ENCODE measurements at places on chromosomes 7 and 10.
A peak's percentile ranks its signal among the peaks of the same experiment; 100 is the strongest.

- DNase-seq, result no peak
Measured at GRCh38 chr10:16606421-16606820, 84.7 kb upstream of the C1QL3 start.

DNA sequence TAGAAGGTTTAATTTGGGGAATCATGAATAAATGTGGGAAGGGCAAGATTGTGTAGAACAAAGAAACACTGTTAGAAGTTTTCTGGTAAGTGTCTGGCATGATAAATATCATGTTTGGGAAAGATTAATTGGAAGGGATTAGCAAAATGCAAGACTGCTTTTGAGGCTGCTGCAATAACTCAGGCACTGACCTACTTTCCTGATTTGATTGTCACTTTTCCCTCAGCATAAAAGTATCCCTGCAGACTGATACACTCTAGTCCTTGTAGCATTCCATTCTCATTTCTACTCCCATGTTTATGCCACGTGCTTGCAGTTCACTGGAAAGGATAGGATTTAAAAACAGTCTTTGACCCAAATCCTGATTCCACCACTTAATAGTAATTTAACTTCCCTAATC is 303.3 kb upstream of the SEMA3A start:
- DNase-seq, result no peak

DNA sequence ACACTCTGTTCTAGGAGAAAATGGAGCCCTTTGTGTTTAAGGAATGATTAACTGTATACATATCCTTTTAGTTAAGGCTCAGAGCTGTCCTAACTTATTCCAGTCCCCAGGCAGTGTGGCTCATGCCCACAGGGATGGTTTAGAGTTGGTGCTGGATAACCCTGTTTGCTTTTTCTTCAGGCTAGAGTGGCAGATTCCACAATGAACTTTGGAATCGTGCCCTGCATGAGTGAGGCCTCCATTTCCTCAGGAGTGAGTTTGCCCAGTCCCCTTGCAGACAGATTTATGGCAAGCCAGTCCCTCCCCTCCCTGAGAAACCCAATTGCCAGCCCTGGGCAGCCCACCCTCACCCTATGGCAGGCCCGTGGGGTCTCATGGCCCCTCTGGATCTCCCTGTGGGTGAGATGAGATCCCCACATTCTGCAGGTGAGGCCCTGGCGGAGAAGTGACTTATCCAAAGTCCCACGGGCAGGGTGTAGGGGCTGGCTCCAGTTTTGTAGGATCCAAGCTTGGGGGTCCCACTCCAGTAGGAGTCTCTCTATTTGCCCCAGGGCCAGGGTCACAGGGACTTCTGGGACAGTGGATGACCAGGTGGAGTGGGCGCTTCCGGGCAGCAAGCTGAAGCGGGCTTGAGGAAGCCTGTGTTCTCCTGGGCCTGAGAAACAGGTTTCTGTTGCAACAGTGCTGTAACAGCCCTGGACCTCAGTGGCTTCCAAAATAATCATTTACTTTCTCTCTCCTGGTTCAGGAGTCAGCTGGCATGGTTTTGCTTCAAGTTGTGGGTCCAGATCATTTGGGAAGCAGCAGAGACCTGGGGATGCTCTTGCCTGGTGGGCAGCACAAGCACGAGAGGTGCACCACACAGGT is 9.0 kb upstream of the COMTD1 start:
- DNase-seq, result no peak

DNA sequence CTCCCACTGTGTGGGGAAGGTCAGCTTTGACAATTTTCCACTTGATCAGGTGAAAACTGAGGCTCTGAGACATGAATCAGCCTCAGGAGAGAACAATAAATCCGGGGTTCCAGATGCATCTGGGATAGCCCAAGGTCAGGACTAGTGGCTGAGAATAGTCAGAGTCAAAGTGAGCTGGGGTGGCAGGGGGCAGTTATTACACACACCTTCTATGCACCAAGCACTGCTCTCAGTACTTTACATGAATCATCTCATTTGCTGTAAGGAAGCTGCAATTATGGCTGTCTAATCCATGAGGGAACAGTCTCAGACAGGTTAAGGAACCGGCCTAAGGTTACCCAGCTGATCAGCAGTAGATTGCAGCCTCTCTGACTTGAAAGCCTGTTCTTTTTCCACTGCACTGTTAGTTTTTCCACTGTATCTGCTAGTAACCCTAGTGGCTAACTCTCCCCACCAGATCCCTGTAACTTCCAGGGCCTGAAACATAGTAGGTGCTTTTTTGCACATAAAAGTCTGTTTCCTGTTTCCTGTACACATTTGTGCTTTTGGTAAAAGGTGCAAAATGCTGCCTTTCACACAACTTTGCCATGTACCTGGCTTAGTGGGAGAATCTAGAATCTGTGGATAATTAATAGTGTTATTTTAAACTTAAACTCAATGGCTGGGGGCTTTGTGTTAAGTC is 125.9 kb downstream of the EMX2 start:
- no peak for DNase-seq

GRCh38 chr10:25130906-25131305 is 43.9 kb upstream of the GPR158 start:
- no peak for DNase-seq

GRCh38 chr7:10239695-10240345 is 733.9 kb upstream of the PHF14 start:
- no peak for DNase-seq

DNA sequence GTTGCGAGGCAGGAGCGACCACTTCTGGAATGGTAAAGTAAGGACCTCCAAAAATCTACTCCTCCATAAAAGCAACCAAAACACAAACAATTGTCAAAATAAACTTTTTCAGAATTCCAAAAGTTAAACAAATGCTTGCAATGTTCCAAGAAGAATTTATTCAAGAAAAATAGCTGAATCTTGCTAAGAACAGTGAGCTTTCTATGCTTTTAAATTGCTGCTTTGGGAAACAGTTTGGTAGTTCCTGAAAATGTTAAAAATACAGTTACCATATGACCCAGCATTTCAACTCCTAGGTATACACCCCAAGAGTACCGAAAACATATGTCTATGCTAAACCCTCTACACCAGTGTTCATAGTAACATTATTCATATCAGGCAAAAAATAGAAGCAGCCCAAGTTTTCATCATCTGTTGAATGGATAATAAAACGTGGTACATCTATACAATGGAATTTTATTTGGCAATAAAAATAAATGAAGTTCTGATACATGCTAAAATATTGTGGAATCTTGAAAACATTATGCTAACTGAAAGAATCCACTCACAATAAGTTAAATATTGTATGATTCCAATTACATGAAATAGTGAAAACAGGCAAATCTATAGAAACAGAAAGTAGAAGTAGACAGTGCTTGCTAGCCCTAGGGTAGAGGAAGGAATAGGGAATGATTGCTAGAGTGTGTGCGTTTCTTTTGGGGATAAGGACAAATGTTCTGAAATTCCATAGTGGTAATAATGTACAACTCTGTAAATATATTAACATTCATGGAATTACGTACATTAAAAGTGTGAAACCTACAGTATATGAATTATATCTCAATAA is 57.0 kb downstream of the LRRN3 start:
- no peak for DNase-seq

DNA sequence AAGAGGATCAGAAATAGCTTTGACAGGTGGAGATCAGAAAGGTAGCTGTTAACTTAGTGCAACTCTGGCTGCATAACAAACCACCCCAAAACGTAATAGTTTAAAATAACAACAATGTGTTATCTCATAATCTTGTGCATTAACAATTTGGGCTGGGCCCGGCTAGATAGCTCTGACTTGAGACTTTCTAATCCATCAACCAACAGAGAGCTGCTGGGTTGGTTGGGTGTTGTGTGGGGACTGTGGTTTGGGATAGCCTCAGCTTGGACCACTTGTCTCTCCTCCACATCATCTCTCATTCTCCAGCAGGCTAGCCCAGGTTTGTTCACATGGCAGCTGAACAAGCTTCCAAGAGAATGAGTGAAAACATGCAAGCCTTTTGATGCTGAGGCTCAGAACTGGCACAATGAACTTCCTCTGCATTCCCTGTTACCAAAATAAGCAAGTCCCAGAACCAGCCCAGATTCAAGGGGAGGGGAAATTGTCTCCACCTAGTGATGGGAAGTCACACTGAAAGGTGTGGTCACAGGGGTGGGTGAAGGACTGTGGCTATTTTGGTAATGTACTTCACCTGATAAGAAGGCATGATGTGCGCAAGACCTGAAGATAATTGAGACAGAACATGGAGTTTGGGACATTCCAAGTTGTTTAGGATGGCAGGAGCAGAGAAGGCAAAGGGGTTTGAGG is 20.4 kb upstream of the ASAH2 start:
- DNase-seq, result no peak

DNA sequence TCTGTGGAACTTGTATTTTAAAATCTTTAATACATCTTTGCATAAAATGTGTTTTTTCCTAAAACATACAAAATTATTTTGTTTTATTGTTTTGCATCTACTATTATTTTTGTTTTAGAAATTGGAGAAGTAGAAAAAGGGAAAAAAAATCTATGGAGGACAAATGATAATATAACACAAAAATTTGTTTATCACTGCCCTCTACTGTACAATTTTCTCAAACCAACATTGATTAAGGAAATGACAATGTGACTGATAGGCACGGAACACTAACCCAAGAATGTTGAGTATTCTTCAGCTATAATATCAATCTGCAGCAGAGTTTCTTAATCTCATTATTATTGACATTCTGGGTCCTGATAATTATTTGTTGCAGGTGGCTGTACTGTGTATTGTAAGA is 9.5 kb upstream of the ING3 start:
- no peak for DNase-seq

DNA sequence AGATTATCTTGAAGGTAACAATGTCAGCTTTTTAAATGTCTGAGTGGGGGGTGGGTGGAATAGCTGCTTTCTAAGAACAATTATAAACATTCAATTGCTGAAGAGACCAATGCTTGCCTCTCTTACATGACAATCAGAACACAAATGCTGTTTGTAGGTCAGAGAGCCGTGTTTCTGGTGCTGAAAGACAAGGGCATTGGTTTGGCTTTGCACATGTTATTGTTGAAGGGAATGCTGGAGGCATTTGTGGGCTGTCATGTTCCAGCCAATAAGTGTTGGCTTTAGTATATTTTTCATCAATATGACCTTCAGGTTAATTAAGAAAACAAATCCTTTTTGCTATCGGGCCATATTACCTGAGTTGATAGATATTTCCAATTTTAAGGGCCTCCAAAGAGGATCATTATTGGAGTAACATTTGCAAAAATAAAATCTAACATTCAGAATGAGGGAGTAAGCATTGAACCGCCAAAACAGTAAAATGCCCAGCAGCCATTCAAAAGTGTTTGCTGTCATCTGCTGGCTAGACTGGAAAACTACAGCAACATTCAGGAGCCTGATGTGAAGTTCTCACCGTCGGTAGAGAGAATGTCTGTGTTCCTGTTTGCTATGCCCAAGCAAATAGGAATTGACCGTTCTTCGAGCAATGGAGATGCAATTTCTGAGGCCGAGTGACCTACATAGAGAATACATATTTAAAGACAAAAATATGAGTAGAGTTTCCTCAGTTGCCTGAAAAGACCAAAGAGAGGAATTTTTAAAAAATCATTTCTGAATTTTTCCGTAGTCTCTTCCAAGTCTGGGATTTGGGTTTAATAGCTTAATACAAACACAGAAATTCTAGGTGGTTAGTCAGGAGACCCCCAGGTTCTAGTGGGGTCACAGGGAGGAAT is 118.9 kb downstream of the APBB1IP start:
- DNase-seq, result peak; percentile 8

GRCh38 chr7:139588632-139589031 is 65.1 kb downstream of the CLEC2L start:
- DNase-seq, result no peak

DNA sequence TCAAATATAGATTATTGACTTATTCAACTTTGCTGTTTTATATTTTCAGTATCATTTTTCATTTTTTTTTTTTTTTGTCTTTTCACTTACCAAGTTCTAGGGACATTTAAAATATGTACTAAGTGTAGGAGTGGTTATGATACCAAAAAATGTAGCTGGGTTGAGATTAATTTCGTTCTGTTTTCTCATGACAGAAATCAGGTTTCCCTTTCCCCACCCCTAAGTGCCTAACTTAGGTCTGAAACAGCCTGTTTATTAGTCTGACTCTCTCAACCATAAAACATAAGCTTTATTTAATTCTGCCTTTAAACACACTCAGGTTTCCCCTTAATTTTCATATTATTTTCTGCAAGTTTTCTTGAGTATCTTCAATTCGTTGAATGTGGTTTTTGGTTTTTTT is 22.1 kb downstream of the TMEM106B start:
- no peak for DNase-seq

DNA sequence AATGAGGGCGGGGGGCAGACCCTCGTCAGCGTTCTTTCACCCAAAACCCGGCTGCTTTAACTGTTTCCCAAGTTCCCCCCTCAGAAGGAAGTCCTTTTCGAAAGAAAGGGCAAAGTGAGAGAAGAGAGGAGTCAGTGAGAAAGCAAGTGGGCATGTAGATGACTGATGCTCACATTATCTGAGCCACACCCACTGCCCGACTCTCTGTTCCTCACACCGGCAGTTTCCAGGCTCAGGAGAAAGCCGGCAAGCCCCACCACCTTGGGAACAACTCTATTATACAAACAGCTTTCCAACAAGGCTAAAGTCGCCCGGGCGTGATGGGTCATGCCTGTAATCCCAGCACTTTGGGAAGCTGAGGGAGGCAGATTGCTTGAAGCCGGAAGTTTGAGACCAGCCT is 23.1 kb downstream of the RCC1L start:
- no peak for DNase-seq

DNA sequence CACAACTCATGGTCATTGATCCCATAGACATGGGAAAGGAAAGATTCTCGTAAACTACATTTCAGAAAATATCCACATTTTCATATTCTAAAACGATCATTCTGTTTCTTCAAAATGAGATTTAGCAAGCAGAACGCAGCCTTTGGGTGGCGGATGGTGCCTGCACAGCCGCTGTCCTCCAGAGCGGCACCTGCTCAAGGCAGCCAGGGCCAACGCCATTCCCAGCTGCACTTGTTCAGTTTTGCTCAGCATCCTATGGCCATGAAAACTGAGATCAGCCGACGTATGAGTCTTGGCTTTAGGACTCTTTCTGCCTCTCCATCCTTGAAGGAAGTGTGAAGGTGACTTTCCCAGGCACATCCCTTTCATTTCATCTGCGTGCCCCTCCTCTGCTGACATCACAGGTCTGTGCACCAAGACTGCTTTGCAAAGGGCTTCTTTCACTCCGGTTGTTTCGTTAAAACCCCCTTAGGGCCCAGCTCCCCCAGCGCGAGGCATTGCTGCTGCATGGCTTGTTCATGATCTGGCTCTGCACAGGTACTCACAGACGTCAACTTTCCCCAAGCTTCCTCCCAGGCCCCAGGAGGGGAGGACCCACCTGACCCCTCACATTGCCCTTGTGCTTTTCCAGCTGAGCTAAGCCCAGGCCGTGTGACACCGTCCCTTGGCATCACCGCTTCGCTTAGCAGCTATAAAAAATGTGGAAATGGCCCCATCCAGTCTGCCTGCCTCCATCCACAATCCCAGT is 37.2 kb downstream of the TCERG1L start:
- DNase-seq, result no peak
